ENCODE measurements at places on chromosomes 7 and 10. TPM values are rescaled to one million over a fixed set of nuclear protein-coding genes. Genes with fewer than 3 reads are reported as not detected.

Gene EVX1
- polyA plus RNA-seq, result not detected

GRCh38 chr10:8444630-8445029 lies 390.1 kb downstream of the GATA3 start:
- DNase-seq, result no peak

DNA sequence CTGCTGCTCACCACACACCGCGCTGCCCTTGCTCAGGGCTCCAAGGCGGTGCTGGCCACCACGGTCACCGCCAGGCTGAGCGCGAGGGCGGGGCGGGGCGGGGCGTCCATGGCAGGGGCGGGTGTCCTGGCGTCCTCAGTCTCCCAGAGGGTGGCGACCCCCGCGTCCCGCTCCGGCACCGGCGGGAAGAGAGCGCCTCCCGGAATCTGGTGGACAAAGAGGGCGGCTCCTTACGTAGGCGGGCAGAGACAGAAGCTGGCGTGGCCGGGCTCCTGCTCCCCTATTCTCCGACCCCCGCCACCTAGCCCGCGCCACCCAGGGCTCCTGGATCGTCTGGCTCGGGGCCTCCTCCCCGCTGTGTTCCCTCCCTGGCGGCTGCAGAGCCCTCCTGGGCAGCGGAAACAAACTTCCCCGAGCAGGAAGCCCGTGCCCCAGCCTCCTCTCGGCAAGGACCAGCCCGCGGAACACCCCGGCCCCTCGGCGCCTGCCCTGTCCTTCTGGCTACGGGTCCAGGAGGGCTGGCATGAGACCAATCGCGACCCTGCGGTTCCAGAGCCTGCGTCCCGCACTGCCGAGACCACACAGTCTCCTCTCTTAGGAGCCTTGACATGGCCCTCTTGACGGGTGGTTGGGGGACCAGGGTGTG lies 133.8 kb upstream of the ZNF92 start:
- DNase-seq, result no peak

Gene C7orf57
- polyA plus RNA-seq, result not detected

- DNase-seq, result peak; percentile 79
Observed at GRCh38 chr10:15120523-15120922, 23.4 kb downstream of the RPP38 start.

- DNase-seq, result peak; percentile 94
Observed at GRCh38 chr10:34916314-34916713, 101.2 kb upstream of the PARD3 start.

- DNase-seq, result no peak
Observed at GRCh38 chr10:128687408-128687807, 561.2 kb upstream of the MKI67 start.

DNA sequence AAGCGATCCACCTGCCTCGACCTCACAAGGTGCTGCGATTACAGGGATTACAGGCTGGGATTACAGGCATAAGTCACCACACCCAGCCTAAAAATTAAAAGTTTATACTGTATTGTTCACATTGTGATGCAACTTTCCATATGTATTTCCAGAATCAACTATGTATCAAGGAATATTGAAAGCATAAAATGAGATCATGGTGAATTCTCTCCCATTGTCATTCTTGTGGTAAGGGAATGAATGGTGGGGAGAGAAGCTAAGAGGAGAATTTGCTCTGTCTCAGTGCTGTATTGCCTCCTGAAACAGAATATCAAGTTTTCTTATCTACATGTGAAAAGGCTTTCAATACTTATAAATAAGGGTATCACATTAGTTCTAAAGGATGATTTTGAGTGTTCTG lies 81.7 kb downstream of the CD36 start:
- no peak for DNase-seq

Gene LRGUK
- polyA plus RNA-seq, result 0.24 TPM

GRCh38 chr10:129935867-129936152 lies 28.3 kb downstream of the EBF3 start:
- DNase-seq, result no peak

Gene COL26A1
- polyA plus RNA-seq, result not detected

DNA sequence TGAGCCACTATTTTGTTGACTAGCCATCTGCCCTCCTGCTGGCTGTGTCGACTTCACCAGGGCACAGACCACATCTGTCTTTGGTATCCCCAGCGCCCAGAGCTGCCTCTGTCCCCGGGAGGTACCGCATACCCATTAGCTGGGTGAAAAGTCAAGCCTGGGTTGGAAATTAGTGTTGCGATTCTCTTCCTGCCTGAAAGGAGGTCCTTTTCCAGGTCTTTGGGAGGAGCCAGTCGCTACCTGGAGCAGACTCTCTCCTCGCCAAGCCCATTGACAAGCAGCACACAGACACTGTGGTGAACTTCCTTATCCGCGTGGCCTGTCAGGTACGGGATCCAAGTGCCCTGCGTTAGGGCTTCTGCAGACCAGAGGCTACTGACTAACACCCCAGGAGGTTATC lies 79.4 kb downstream of the TRRAP start:
- no peak for DNase-seq

Gene MAT1A
- polyA plus RNA-seq, result not detected

DNA sequence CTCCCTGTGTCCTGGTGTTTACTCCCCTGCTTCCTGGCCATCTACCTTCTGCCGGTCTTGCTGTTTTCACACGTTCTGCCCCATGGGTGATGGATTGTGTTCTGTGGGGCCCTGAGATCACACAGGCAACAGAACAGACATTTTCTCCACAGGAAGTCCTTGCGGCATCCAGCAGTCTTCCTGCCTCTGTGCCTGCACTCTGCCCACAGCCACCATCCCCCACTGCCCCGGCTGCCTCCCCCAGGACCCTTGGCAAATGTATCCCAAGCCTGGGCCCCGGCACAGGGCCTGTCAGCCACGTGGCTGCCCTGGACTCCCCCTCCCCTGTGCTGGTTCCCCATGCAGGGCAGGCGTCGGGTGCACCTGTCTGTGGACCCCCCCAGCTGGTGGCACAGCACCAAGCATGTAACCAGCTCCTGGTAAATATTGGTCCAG lies 184.2 kb downstream of the WDR37 start:
- no peak for DNase-seq

GRCh38 chr10:62655337-62655994 lies 149.1 kb upstream of the ADO start:
- no peak for DNase-seq

Gene OR2A42
- polyA plus RNA-seq, result not detected

DNA sequence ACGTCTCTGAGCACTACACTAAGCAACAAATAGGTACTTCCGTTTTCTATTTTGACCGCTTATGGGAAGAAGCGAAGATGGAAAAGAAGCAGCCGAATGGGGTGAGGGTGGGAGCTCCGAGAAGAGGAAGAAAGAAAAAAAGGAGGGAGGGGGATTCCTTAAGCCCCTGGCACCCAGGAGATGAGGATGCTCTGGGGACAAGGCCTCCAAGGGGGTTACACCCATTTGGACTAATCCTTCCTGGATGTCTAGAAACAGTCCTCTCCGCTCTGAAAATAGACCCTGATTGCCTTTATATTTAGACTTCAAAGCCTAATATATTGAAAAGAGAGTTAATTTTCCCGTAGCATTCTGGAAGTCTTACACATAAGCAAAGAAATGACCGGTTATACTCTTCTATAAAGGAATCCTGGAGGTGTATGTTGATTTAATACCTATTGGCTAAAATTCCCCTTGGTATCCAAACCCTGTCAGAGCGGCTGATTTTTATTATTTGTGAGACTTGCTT lies 676 bp upstream of the HTR7 start:
- DNase-seq, result no peak

DNA sequence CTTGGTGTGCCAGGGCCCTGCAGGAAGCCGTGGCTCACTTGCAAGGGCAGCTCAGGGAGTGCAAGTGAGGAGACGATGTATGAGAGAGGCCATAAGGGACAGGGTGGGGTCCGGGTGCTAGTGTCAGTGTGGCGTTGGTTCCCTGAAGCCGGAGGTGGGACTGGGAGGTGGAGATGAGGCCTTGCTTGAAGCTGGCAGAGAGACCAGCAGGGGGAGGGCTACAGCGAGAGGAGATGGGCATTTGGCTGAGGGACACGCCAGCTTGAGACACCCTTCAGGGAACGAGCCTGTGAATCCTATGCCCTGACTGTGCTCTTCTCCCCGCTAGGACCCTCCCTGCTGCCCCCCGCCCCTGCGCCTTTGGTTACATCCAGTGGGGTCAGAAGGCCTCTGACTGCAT lies 529.1 kb downstream of the TCERG1L start:
- DNase-seq, result no peak

DNA sequence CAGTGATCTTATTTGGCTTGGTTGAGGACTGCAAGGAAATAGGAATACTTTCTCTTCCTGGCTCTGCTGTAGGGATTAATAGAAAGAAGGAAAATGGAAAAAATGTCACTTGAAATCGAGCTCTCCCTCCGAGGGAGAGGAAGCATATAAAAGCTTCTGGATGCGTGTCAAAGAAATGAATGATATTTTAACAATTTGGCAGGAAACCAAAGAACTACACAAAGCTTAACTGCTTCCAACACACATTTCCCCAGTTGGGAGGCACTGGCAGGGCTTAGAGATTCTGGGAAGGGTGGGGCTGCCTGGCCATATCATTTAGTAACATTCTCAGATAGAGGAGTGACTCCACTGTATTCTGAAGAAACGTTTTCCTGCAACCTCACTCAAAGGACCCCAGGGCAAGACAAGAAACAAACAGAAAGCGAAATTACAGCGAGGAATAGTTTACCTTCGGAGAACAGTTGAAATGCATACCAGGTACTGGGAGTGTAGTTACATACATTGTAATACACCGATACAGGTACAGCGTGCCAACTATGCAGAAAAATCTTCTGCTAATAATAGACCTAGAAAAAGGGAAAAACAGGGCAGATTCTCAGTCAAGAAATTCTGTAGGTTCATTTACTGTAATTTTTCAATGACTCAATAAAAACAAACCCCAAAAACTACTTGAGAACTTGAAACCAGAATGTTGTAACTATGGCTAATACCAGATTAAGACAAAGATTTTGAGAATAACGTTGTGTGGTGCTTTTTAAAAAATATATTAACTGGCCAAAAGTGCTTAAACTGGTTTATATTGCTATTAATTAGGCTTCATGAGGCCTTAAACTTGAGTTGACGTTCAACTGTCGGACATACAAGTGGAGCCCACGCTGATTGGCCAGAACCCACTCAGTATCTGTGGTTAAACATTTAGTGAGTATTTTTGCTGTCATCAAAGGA lies 75.7 kb upstream of the ASAH2 start:
- peak; percentile 72 for DNase-seq

GRCh38 chr7:31890766-31891165 lies 179.4 kb downstream of the PDE1C start:
- no peak for DNase-seq

Gene TAS2R41
- not detected for polyA plus RNA-seq

Gene CACNA2D1
- 5.8 TPM for polyA plus RNA-seq

DNA sequence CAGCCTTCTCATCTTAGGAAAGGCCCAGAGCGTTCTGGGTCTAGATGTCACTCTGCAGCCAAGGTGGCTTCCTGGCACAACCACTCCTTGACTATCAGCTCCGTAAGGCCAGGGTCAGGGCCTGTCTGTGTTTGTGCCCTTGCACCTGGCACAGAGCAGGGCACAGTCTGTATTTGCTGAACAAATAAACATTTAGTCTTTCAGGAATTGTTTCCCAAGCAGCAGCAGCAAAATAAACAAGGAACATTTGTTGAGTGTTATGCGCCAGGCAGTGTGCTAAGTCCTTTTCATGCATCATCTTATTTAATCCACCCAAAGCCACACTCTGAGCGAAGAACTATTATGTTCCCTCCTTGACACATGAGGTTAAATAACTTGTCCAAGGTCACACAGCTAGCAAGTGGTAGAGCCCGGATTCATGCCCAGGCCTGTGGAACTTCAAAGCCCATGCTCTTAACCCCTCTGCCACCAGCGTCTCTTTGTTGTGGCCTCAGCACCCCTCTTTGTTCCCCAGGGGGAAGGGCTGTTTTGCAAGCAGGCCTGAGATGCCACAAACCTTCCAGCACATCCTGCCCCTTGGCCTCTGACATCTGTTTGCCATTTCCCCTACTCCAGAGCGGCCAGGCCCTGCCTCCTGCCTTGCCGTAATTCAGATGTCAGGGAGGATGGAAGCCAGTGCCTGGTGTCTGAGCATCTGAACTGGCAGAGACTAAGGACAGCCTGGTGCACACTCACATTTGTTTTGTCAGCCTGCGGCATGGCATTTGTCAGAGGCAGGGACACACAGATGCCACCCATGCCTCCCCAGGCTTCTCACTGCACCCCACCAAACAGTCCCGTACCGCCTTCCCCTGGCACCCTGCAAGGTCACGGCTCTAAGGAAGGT lies 325.8 kb upstream of the ZMIZ1 start:
- no peak for DNase-seq

GRCh38 chr10:72720814-72721660 lies 29.1 kb downstream of the MCU start:
- DNase-seq, result peak; percentile 61

GRCh38 chr7:44987996-44988395 lies 9.2 kb upstream of the MYO1G start:
- DNase-seq, result no peak

Gene PLPP4
- polyA plus RNA-seq, result 0.37 TPM

Measured in IMR-90 (cell line).